Stimulated activated CD4-positive, alpha-beta T cell treated with anti-CD3 and anti-CD28 coated beads, TNF-alpha, amount 100 ng/mL, for 1 hour (primary cell): ENCODE measurements at places on chromosomes 11 and 22.

DNA sequence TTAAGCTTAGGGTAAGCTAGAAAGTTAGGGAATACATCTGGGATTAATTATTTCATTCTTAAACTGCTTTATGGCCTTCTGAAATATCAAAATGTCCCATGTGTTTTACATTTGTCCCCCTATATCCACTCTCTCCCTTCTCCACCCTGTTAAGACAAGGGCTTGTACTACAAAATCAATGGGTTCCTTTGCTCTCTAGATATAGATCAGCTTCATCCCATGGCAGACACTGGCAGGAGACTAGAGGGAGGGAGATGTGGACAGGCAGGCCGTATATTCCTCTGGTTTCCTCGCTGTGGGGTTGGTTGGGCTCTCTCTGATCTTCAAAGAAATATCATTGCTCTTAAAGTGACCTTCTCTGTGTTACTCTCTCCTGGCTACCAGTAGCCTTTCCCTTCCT is 1281.0 kb downstream of the LRRC4C start:
- no peak for DNase-seq

- no peak for DNase-seq
Measured at GRCh38 chr11:114105611-114106010, 46.1 kb downstream of the ZBTB16 start.

DNA sequence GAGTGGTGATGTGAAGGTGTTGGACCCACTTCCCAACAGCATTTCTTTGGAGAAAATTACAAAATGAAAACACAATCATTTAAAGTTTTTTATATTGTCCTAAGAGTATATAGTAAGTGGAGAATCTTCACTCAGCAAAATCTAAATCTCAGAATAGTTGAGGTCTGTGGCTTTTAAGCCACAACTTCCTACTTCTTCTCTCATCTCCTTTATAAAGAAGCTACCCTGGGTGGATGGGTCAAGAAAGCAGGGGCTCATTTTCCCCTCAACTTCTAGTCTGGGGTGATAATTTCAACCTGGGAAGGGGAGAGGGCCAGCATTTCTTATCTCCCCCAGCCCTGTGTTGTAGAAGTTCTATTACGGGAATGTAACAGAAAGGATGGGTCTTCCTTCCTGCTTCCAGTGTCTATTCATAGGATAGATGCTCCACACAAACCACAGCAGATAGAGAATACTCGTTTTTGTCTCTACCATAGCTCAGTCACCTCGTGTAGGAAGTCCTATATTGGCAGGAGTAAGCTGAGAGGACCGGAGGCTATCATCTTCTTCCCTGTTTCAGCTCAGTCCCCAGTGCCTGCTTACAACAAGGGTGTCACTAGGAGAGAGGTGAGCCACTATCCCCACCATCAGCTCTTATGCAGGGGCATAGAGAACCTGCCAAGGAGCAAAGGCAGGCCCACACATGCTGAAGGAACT is 341.5 kb downstream of the CASP12 start:
- DNase-seq: no peak

GRCh38 chr11:64566915-64567891 is 23.8 kb upstream of the SLC22A12 start:
- no peak for DNase-seq

DNA sequence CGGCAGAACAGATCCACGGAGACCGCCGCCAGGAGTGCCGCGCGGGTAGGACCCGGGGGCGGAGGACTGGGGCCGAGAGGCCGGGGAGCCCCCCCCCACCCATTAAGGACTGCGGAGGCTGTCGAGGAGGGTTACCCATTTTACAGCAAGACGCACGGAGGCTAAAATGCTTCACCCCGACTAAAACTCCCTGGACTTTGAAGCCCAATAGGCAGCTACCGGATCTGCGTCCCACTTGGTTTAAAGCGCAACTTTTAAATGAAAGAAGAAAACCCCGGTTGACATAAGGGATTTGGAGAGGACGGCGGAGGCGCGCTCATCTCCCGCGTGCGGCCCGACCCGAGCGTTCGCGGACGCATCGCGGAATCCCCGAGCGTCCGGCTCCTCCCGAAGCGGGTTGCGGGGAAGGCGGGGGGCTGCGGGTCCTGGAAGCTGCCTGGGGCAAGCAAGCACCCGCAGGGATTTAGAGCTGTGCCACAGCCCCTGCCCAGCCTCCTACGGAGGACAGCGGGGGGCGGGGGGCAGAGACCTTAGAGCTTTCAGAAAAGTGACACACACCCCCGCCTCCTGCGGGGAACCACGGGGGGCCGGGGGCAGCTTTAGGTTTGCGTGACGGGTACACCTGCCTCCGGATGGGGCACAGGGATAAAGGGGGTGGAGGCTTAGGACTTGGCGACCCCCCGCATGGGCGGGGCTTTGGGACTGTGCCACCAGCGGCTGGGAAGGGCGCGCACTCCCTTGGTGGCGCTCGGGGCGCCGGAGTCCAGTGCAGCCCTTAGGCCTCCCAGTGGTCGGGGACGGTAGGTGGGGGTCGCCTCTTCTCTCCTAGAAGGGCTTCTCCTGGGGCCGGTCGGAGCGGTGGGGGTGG is 760 bp upstream of the CELSR1 start:
- no peak for DNase-seq

GRCh38 chr11:125117429-125117828 is 6.0 kb upstream of the TMEM218 start:
- DNase-seq: no peak

- no peak for DNase-seq
Measured at GRCh38 chr22:35961480-35962295, 66.9 kb downstream of the RBFOX2 start.

- no peak for DNase-seq
Measured at GRCh38 chr11:110349138-110349996, 53.0 kb upstream of the RDX start.

GRCh38 chr11:11993839-11994238 is 14.6 kb downstream of the DKK3 start:
- no peak for DNase-seq

- no peak for DNase-seq
Measured at GRCh38 chr11:72781063-72781312, 12.9 kb downstream of the STARD10 start.

GRCh38 chr11:128731041-128731663 is 37.3 kb downstream of the FLI1 start:
- no peak for DNase-seq

GRCh38 chr11:103077554-103077953 is 14.4 kb downstream of the DCUN1D5 start:
- no peak for DNase-seq

GRCh38 chr11:27363576-27364117 is 632 bp upstream of the CCDC34 start:
- DNase-seq: no peak

- no peak for DNase-seq
Measured at GRCh38 chr11:68141246-68142027, 20.2 kb upstream of the CHKA start.

- DNase-seq: no peak
Measured at GRCh38 chr11:44316659-44317240, 6.8 kb upstream of the ALX4 start.

GRCh38 chr11:57072640-57073039 is 83.9 kb downstream of the OR5AK2 start:
- DNase-seq: no peak

DNA sequence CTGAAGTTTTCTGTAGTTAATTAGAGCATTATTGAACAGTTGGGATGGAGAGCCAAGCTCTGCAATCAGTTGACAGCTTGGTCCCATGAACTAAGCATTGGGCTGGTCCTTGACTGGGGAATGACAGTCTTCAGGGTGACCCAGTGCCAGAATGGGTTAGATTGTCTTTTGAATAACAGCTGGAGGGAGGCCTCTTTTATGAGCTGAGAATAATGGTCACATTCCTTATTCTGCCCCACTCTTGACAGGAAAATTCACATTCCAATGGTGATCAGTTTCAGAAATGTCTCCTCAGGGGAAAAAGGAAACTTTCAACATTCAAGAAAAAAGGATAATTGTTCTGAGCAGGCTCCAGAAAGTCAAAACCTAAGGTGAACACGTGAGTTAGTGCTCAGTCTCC is 113.9 kb downstream of the KIRREL3 start:
- DNase-seq: no peak

DNA sequence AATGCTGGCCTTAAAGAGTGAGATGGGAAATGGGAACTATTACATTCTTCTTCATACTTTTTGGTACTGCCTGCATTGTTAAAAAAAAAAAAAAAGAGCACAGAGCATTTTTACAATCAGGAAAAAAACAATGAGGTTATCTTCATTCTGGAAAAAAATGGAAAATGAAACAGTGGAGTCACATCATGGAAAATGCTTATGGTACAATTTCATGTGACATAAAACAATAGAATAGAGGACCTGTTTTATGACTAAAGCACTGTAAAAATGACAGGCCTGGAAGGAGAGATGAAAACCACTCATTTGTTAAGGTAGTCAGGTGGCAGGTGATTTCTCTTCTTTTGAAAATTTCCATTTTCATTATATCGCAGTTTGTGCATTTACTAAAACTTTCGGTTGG is 75.0 kb downstream of the TIMP3 start:
- DNase-seq: no peak

DNA sequence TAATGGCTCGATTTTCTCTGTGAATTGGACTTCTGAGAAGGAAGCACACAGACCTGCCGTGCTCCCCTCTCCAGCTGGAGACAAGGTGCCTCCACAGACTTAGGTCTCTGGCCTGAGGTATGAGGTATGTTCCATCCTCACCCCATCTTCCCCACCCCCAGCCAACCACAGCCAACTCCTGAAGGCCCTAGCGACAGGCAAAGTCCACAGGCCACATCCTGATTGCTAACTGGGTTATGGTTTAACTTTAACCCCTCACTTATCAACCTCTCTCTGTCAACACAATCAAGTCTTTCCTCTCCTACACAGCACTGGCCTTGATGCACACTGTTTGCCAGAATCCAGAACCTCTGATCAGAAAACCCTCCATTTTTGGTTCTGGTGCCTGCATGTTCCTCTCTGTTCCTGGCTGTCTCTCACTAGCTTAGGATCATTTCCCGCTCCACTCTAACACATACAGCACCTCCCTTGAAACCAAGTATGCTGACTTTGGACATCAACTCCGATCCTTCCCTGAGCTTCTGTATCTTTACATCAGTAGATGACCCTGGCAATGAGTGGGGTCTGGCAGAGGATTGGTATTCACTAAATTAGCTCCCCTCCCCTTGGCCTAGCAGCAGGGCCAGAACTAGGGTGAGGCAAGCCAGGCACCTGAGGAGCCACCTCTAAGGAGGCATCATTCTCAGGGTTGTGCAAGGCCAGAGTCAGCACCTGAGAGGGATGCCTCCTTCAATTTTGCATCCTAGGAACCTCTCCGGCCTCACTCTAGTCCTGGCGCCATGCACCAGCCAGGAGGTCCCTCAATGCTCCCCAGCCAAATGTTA is 22.0 kb downstream of the JAML start:
- no peak for DNase-seq

DNA sequence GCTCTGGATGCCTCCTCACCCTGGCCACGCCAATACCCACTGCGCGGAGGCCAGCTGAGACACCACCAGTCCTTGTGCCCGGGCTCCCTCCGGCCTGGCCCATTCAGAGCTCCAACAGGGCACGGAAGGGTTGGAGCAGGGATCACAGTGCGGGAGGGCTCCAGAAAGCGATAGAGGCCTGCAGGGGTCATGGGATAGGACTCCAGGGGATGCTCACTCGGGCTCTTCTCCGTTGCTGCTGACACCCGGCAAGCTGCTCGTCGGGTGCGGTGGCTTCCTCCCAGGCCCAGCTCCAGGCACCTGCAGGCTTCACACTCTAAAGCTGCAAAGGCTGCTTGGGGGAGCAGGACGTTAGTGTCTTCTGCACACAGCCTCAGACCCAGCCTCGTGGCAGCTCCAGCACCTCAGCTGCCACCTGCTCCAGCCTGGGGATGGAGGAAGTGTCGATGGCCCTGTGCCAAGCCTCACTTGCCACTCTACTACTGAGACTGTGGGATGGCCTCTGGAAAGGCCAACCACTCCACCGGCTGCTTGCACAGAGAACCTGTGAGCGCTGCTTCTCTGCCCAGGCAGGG is 10.6 kb downstream of the WNT7B start:
- no peak for DNase-seq

DNA sequence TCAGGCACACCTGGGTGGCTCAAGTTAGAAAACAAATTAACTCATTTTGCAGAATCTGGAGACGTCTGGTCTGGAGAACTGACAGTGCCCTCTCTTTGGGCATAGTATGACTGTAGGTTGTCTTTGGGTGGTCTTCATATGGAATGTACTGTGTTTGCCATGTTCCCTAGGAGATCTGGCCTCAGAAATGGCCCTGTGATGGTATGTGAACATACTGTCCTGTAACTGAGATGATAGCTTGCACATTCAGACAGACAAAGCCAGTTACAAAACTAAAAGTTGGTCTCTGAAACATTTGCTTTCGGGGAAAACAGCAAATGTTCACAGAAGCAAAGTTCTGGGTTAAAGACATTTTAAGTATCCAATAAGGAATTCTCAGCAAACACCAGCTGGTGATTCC is 29.7 kb downstream of the CD44 start:
- DNase-seq: no peak

DNA sequence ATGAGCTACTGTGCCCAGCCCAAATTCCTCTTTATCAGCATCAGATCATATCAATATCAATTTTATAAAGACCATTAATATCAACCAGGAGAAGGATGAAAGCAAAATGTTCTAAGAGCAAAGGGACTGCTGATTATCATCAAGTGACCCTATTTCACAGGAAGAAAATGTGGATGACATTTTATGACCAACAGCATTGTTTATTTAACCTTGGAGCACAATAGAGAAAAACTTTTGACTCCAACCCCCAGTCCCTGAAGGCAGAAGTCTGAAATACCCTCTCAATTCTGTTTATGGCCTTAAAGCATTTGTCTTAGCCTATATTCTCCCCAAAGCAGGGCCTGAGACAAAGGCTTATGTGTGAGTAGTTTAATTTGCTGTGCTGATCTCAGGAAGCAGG is 11.3 kb upstream of the ALG8 start:
- no peak for DNase-seq

DNA sequence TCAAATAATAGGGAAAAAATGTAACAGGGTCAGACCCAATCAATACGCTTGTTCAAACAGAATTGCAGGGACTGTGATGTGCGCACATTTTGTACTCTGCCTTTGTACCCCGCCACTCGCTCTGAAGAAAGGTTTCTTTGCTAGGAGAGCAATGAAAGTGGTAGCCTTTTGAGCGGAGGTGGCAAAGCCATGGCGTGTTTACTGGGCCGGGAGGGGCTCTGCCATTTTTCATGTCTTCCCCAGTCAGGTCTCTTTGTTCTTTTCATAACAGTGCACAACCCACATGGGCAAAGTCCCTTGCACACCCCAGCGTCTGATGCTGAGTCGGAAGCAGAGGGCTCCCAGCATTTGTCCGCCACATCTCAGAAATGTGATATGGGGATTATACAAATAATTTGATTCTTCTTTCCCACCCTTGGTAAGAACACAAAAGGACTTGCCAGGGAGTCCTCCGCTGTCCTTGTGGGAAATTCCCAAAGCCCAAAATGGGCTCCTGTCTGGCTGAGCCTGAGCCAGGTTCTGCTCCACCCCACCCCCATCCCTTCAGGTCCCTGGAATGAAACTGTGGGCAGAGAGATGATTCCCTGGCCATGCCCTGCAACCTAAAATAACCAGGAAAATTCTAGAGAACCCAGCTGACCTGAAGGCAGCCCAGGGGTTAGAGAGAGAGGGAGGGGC is 36.6 kb downstream of the C11orf58 start:
- DNase-seq: no peak

GRCh38 chr22:50694099-50694605 is 21.5 kb downstream of the SHANK3 start:
- DNase-seq: no peak
